ENCODE measurements at places on chromosomes 5 and 9.

- DNase-seq, result no peak
These were observed 205.1 kb upstream of the EFNA5 start for GRCh38 chr5:107875833-107876232.

DNA sequence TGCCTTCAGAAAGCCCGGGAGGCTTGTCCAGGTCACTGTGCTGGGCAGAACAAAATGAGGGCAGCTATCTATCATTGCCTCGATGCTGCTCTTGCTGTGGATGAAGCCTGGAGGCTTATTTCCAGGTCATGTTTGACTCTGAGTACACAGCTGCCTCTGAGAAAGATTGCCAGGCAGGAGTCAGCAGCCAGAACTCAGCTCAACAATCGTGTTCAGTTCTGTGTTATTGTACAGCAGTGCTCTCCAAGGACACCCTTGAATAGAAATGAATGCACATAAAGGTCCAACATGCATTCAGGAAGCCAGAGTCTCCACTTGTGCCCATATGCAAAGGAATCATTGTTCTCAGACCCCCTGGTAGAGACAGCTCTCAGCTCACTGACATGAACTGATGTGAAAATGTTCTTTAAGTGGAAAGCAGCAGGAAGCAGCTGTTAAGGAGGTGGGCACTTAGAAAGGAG, 61.7 kb upstream of the ZFR start:
- no peak for DNase-seq

DNA sequence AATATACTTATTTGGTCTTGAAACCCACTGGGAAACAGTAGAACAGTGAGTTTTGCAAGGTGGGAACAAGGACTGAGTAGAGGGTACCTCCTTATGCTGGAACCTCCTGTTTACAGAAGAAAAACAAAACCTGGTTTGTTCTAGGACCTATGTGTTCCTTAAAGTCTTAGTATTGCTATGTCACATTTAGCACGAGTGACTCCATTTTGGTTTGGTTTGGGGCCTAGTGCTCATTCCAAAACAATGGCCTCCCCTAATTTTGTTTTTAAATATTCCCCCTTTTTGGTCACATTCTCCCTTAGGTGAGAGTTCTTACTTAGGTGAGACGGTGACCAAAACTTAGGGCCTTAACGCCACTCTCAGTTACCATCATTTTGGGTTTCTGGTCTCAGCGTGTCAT, 6.2 kb upstream of the NANS start:
- DNase-seq, result no peak

DNA sequence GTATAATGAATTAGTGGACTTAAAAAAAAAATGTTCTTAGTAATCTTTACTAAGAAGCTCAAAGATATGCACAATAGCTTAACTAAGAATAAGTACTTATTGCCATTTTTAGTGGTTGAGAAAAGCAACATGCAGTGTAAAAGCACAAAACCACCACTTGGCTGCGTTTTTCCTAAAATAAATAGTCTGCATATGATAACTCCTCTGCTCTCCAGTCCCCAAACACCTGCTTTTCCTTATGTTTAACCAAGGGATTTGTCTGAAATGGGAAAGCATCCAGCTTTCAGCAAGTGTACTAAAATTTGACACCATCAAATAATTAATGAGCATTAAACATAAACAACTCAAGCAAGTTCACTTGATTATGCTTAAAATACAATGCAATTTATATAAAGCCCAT, 41.4 kb downstream of the PSIP1 start:
- DNase-seq, result no peak

- DNase-seq, result no peak
These were observed 100.6 kb downstream of the ITGA1 start for GRCh38 chr5:52888363-52888762.

GRCh38 chr5:139385061-139386049, 2.3 kb upstream of the SLC23A1 start:
- no peak for DNase-seq

Data from activated CD4-positive, alpha-beta T cell treated with anti-CD3 and anti-CD28 coated beads, Interleukin-2, Interleukin-6, amounts not matched to agents 100 ng/mL and 50 ng/mL, durations not matched to agents 16 hours and 8 hours (primary cell).